Small intestine (tissue), 16 donors: ENCODE measurements at places on chromosomes 4 and X. TPM values are rescaled to one million over a fixed set of nuclear protein-coding genes. Genes with fewer than 3 reads are reported as not detected.

The ARMCX2 gene
- 0.54 TPM for polyA plus RNA-seq

The CT45A10 gene
- polyA plus RNA-seq, result not detected

The IL15 gene
- polyA plus RNA-seq, result 13.2 TPM

The TRIM61 gene
- polyA plus RNA-seq, result 6.2 TPM

The ATP6AP2 gene
- polyA plus RNA-seq, result 58.7 TPM

The ENPEP gene
- polyA plus RNA-seq, result 26.9 TPM

The SSX4 gene
- polyA plus RNA-seq, result not detected

The UCHL1 gene
- polyA plus RNA-seq, result 5.4 TPM

The ASB5 gene
- 0.24 TPM for polyA plus RNA-seq

The PDE5A gene
- polyA plus RNA-seq, result 6.3 TPM

The COL25A1 gene
- polyA plus RNA-seq, result 0.24 TPM

The SOX3 gene
- not detected for polyA plus RNA-seq

The BMPR1B gene
- polyA plus RNA-seq, result not detected

The GPRIN3 gene
- polyA plus RNA-seq, result 2.2 TPM

The GPR34 gene
- polyA plus RNA-seq, result 10.1 TPM

The MAP3K15 gene
- polyA plus RNA-seq, result 0.18 TPM

The XAGE2 gene
- not detected for polyA plus RNA-seq

The RPA4 gene
- polyA plus RNA-seq, result 0.07 TPM

The UBE2K gene
- polyA plus RNA-seq, result 35.1 TPM

The PRKG2 gene
- polyA plus RNA-seq, result 21.6 TPM

The PNCK gene
- polyA plus RNA-seq, result 54.5 TPM

The HS3ST1 gene
- polyA plus RNA-seq, result 1.1 TPM

The CORIN gene
- polyA plus RNA-seq, result 0.04 TPM

The APLN gene
- 0.27 TPM for polyA plus RNA-seq

The SERTM2 gene
- 0.03 TPM for polyA plus RNA-seq

The EREG gene
- polyA plus RNA-seq, result 0.22 TPM

The TEC gene
- 4.5 TPM for polyA plus RNA-seq

The CFAP47 gene
- not detected for polyA plus RNA-seq

The PLXNB3 gene
- 1.6 TPM for polyA plus RNA-seq

The PDLIM3 gene
- polyA plus RNA-seq, result 25.0 TPM

The GPRASP2 gene
- polyA plus RNA-seq, result 1.1 TPM

The NDST4 gene
- not detected for polyA plus RNA-seq

The CMC4 gene
- 17.3 TPM for polyA plus RNA-seq

The USP46 gene
- polyA plus RNA-seq, result 11.8 TPM

The NHS gene
- 1.3 TPM for polyA plus RNA-seq

The KCNE5 gene
- not detected for polyA plus RNA-seq

The MAGEB6 gene
- polyA plus RNA-seq, result not detected

The KIAA0232 gene
- polyA plus RNA-seq, result 10.5 TPM

The PHKA2 gene
- 16.8 TPM for polyA plus RNA-seq

The TBX22 gene
- polyA plus RNA-seq, result not detected

The OPN1MW3 gene
- not detected for polyA plus RNA-seq
